ENCODE measurements at places on chromosomes 5 and 9.

- DNase-seq: no peak
These were observed 12.6 kb downstream of the PLGRKT start for GRCh38 chr9:5425006-5425628.

- no peak for DNase-seq
These were observed 94.7 kb downstream of the DIRAS2 start for GRCh38 chr9:90547896-90548295.

GRCh38 chr9:8025551-8025950 lies 226.0 kb upstream of the DMAC1 start:
- no peak for DNase-seq

DNA sequence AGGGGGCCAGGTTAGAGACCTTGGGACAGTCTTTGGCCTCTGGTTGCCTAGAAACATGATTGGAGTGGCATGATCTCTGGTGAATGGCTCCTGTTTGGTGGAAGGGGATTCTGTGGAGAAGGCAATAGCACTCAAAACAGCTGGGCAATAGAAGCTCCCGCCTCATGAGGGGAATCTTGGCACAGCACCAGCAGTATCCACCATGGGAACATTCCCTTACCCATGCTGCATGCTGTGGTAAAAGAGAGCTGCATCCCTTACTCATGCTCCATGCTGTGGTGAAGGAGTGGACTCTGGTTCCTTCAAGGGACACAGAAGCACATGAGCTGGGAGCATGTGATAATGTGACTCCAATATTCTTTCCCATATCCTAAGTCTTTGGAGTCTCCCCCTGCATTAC lies 160.6 kb downstream of the PJA2 start:
- DNase-seq: no peak

- DNase-seq: peak; percentile 12
These were observed 268.2 kb downstream of the MAST4 start for GRCh38 chr5:66864240-66864884.

- peak; percentile 65 for DNase-seq
These were observed 3.5 kb upstream of the NEK6 start for GRCh38 chr9:124254261-124254682.

DNA sequence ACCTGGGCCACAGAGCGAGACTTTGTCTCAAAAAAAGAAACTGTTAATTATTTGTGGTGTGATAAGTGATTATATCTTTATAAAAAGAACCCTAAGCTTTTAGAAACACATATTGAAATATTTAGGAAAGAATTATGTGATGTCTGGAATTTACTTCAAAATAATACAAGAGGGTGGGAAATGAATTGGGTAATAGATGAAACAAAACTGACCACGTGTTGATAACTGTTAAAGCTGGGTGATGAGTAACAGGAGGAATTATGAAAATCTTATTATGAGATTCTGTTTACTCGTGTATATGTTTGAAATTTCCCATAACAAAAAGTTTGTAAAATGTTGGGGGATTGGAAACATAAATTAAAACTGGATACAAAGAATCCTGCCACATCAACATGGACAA lies 33.0 kb upstream of the PPP2CA start:
- DNase-seq: no peak

Data from activated naive CD4-positive, alpha-beta T cell treated with Interleukin-2 at 50 U/mL for 16 hours (primary cell).